Activated CD4-positive, alpha-beta T cell treated with anti-CD3 and anti-CD28 coated beads for 36 hours (primary cell): ENCODE measurements at places on chromosomes 11 and 22. TPM values are rescaled to one million over a fixed set of nuclear protein-coding genes. Genes with fewer than 3 reads are reported as not detected.

DNA sequence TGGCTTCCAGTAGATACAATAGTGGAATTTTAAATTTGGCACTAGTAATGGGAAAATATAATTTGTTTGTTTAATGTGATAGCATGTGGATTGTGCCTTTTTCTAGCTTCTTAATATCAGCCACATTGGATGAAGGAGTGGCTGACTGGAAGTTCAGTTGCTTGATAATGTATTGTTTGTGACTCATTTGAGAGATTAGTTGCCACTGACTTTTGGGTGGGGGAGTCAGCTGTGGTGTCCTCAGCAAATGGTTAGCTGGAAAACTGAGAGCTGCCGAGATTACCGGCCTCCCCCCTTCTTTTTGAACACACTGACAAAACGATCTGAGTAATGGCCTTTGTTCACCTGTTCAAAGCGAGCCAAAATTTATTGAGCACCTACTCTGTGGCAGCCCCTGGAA, 5.5 kb downstream of the JAM3 start:
- H3K36me3 ChIP-seq, result no peaks in the 10 kb centered on the region
- no peak overlapping the region for H3K27ac ChIP-seq
- peaks cover 25% of the 10 kb centered on the region for H3K4me1 ChIP-seq
- DNase-seq, result no peak

The CSRP3 gene
- total RNA-seq, result not detected

DNA sequence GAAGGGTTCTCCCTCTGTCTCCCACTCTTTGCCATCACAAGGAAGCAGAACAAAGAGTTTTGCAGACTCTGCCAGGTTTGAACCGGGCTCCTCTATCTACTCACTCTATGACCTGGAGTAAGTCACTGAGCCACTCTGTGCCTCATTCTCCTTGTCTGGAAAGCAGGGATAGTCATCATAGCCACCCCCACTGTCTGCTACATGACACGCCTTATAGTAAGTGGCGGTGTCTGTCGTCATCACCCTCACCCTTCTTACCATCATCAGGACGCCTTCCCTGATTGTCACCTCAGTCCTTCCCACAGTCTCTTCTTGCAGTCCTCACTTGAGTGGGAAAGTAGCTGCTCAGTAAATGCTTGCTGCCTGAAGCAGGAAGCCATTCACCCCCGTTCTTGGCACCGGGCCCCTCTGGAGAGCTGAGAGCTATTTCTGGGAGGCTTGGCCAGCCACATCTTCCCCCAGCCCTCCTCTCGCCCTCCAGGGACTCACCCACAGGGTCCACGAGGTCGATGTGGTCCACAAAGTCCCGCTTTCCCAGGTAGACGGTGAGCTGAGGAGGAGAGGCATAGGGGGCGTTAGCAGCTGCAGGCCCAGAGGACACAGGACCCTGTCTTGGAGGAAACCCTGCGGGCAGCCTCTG, 46.4 kb downstream of the TPBGL start:
- no peaks in the 10 kb centered on the region for H3K27me3 ChIP-seq
- H3K36me3 ChIP-seq, result no peaks in the 10 kb centered on the region
- no peak for DNase-seq

DNA sequence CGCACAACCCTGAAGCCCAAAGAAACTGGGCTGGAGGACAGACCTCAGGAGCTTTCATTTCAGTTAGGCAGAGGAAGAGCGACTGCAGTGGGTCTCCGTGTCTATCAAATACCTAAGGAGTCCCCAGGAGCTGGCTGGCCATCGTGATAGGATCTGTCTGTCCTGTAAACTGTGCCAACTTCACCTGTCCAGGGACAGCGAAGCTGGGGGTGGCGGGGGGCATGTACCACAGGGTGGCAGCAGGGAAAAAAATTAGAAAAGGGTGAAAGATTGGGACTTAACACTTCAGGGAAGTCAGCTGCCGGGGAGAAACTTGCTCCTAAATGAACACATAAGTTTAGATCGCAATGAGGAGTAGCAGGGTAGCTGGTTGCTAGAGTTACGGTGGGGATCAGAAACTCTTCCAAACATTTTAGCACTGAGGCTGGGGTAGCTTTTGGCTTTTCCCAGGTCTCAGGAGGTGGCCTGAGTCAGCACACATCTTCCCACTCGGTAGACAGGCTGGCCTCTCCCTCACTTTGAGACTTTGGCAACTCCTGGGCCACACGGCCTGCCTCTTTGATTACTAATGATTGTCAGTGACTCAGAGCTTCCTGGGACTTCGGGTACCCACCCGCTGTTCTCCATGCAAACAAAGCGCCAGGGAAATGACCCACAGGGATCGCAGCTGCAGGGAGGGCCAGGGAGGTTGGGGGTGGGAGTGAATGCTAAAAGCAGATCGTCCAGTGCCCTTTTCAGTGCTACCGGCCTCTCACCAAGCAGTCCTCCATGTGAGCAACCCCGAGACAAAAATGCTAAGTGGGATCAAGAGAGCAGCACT, 2.9 kb upstream of the MTFP1 start:
- peak overlapping the region; percentile 97 for H3K27ac ChIP-seq
- H3K4me1 ChIP-seq, result peaks cover 49% of the 10 kb centered on the region
- peak; percentile 70 for DNase-seq
- H3K27me3 ChIP-seq, result no peaks in the 10 kb centered on the region
- H3K36me3 ChIP-seq, result peaks cover 57% of the 10 kb centered on the region
- peak overlapping the region; percentile 93 for H3K4me3 ChIP-seq

The OR4C11 gene
- total RNA-seq, result not detected
